AG20443 (cell line): ENCODE measurements at places on chromosomes 1 and 21.

DNA sequence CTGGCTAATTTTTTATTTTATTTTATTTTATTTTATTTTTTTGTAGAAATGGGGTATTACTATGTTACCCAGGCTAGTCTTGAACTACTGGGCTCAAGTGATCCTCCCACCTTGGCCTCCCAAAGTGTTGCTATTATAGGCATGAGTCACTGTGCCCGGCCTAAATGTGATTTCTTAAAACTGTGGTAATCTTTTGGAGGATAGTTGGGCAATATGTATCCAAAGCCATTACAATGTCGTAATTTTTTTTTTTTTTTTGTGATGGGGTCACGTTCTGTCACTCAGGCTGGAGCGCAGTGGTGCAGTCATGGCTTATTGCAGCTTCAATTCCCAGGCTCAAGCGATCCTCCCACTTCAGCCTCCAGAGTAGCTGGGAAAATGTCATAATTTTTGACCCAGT, 14.2 kb downstream of the ETV3L start:
- DNase-seq: no peak

GRCh38 chr21:28971171-28971570, 21.5 kb downstream of the LTN1 start:
- DNase-seq: peak; percentile 26

DNA sequence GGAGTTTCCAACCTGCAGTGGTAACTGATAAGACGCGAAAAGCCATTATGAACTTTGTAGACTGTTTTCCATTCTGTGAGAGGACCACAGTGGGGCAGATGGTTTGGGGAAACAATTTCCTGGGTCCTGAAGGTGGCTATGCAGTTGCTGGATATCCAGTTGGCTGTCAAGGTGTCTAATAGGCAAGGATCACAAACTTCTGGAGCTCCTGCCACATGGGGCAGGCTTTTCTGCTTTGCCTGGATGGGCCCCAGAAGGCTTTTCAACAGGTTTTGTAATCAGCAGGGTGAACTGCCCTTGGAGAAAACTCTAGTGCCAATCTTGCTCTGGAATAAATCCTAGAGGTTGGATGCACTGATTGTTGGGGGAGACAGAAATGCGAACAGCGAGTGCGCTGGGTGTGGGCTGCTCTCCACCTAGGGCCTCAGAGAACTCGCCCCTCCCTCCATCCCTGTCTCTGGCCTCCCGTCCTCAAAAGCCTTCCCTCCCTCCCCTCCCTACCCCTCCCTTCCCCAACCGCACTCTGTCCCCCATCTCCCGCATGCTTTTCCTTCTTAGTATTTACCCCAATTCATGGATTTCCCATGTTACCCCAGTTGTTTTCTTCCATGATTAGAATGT, 210.3 kb upstream of the USP24 start:
- no peak for DNase-seq

- DNase-seq: no peak
Observed at GRCh38 chr1:18341291-18342069, 139.2 kb upstream of the KLHDC7A start.

GRCh38 chr1:20184997-20185833, 681 bp upstream of the UBXN10 start:
- DNase-seq: no peak
